ENCODE measurements at places on chromosomes 13 and 19.

DNA sequence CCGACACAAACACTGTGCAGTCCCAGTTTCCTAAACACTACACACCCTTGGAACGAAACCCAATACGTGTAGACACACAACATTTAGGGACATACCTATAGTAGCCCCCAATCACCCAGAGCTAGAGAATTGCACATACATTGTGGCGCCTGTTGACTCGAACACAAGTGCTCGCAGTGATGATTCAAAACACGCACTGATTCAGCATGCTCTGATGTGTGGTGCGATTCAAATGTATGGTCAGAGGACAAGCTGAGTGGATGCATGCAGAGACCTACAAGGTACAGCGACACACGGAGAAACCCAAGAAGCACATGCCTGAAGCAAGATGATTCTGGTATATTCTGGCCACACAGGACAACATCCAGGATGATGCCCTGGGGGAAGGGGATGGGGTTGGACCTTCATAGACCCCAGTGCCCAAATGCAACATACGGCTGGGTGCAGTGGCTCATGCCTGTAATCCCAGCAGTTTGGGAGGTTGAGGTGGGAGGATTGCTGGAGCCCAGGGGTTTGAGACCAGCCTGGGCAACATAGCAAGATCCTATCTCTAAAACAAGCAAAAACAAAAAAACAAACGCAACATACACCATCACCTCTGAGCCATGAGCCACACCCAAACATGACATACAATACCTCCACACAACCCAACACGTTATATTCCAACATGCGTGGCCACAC is 997 bp upstream of the KCNN4 start:
- DNase-seq, result no peak

GRCh38 chr13:18962168-18962734 is 219.4 kb downstream of the TUBA3C start:
- DNase-seq, result no peak

DNA sequence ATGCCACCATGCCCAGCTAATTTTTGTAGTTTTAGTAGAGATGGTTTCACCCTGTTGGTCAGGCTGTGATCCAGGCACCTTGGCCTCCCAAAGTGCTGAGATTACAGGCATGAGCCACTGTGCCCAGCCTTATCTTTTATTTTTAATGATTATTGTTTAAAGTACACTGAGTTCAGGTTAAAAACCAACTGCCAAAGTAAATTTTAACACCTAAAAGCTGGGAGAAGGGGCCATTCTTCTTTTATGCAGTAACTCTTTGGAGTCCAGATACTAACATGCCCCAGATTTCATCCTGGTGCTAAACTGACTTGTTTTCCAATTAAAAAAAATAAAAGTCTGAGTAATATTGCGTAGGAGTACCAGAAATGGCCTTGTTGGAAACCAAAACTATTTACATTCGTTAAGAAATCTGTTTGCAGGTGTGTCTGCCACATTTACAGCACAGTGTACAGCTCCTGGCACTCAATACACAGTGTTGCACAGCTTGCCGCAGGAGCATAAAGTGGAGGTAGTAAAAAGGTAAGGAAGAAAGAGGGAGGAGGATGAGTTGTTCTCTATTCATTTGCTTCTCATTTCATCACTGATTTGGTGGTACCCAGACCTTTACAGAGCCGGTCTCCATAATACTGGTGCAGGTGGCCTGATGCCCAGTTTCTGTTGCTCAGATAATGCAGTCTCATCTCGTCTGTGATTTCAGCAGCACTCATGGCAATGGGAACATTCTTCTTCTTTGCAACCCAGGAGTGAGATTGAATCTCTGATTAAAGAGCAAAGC is 108.9 kb downstream of the PCCA start:
- no peak for DNase-seq

DNA sequence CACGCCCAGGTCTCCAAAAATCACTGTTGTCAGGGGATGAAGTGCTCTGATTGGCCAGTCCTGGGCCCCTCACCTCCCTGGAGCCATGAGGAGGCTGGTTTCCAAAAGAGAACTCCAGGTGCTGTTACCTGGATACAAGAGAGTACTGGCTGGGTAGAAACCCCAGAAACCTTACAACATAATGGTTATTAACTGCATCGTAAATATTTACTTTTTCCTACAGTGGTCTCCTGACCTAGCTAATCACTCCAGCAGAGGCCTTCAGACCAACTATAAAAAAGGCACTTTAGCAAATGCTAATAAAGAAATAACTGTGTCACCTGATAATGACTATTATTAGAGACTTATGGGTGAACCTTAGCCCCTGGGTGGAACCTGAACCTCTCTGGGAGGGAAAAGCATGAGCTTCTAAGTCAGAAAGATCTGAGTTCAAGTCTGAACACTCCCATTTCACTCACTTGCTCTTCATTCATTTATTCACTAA is 1.5 kb upstream of the IGSF23 start:
- no peak for DNase-seq

DNA sequence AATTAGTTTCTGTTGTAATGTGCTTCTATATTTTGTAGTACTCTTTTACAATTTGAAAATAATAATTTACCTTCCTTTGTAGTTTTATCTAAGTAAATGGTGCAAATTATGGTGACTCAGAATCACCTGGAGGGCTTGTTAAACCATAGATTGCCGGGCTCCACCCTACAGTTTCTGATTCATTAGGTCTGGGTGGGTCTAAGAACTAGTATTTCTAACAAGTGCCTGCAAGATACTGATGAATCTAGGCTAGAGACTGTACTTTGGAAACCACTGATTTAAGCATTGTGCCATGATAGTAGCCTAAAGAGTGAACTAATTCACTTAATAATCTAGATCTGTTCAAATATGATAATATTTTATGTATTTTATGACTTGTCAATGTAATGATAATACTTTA is 437.4 kb upstream of the SPRY2 start:
- DNase-seq, result no peak

DNA sequence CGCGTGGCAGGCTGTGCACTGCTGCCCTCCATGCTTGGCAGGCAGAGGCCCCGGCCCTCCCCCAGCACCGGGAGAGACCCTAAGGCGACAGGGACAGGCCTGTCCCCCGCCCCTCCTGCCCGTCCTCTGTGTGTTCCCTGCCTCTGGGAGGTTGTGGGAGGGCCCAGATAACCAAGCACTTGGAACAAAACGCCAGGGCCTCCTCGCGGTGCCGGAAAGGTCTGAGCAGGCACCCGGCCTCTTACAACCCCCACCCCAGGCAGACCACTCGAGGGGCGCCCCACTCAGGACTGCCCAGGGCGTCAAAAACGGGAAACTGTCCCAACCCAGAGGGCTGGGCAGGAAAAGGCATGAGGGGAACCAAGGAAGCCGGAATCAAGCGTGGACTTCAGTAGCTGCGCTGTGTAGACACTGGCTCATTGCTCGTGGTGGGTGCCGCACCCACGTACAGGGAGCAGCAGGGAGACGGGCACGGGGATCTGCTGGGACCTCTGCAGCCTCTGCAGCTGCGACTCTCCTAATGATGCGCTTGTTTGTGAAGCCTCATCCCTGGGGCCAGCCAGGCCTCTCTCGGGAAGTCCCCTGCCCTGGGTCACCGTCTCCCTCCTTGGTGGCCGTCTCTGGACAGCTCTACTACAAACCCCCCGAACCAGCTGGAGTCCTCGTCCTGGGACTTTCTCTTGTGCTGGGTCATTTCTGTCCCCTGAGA is 20.0 kb downstream of the GNA11 start:
- DNase-seq, result no peak

DNA sequence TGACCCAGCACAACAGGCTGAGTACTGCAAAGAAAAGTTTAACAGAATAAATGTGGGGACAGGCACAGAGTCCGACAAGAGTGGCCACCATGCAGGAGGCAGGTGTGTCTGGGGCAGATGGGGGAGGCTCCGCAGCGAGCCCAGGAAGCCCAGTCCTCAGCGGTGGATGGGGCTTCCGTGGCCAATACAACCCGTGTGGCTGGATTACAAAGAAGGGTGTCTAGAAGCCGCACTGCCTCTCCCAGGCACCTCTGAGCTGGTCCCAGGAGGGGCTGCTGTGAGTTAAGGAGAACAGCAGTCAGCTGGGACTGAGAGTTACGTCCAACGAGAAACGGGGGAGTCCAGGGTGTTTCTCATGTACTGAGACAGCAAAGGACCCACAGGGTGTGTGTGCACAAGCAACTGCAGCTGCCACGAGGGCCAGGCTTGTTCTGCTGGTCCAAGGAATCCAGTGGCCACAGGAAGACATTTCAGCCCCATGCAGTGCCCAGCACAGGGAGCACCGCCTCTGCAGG is 70.2 kb downstream of the SPACA7 start:
- DNase-seq, result no peak

GRCh38 chr19:34351382-34351826 is 13.6 kb upstream of the GPI start:
- DNase-seq, result no peak

- DNase-seq, result no peak
Measured at GRCh38 chr19:41933693-41934426, 5.6 kb upstream of the ERFL start.

DNA sequence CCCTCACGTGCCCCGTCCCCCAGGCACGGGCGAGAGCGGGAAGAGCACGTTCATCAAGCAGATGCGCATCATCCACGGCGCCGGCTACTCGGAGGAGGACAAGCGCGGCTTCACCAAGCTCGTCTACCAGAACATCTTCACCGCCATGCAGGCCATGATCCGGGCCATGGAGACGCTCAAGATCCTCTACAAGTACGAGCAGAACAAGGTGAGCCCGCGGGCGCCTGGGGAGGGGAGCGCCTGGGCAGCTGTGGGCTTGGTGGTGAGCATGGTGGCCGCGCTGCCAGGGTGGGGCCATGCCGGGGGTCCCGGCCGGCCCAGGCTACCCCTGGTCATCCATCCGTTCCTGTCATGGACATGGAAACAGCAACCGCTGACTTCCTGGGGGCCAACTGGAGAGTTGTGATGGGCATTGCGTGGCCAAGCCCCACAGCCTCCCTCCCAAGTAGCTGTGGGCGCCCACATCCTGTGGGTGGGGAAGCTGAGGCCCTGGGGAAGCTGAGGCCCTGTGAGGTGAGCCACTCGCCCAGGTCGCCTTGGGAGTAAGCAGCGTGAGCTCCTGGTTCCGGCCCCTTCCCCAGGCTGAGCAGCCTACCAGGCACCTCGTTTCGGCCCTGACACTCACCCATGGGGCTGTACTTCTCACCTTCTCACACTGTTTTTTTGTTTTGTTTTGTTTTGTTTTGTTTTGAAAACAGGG is 16.1 kb downstream of the GNA11 start:
- DNase-seq, result no peak

DNA sequence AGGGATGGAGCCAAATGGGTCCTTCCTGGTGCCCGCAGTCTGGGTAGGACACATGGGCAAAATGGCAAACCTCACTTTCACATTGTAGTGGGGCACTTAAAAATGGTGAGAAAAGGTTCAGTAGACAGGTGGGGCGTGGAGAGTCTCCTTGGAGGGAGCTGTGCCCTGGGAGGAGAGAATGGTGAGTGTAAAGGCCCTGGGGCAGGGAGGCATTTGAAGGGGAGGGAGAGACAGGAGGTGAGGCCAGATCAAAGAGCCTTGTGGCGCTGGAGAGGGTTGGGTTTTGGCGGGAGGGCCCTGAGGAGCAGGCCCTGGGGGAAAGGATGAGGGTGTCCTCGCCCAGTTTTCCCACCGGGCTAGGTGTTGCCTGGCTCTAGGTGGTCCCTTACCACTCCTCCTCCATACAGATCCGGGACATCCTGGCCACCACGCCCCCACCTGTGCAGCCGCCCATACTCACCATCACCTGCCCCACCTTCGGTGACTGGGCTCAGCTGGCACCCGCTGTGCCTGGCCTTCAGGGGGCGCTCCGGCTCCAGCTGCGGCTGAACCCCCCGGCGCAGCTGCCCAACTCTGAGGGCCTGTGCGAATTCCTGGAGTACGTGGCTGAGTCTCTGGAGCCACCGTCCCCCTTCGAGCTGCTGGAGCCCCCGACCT is 6.3 kb downstream of the MAP1S start:
- no peak for DNase-seq

- DNase-seq, result no peak
Measured at GRCh38 chr19:12913011-12913561, 6.0 kb downstream of the SYCE2 start.

- no peak for DNase-seq
Measured at GRCh38 chr19:30744741-30745475, 372.7 kb downstream of the ZNF536 start.

- no peak for DNase-seq
Measured at GRCh38 chr19:49167857-49168409, 10.3 kb downstream of the TRPM4 start.

DNA sequence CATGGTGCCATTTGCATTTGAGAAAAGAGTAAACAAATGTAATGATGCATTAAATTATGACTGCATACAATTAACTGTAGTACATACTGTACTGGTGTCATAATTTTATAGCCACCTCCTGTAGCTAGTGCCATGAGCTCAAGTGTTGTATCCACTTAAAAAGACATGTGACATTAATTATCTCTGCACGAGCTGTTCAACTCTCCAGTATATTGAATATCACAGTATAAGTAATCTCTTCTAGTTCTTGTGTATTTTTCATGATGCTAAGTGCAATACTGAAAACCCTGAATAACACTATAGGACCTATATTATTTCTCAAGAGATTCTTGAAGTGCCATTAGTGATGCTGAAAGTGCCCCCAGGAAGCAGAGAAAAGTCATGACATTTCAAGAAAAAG is 387.3 kb downstream of the PCDH17 start:
- no peak for DNase-seq

DNA sequence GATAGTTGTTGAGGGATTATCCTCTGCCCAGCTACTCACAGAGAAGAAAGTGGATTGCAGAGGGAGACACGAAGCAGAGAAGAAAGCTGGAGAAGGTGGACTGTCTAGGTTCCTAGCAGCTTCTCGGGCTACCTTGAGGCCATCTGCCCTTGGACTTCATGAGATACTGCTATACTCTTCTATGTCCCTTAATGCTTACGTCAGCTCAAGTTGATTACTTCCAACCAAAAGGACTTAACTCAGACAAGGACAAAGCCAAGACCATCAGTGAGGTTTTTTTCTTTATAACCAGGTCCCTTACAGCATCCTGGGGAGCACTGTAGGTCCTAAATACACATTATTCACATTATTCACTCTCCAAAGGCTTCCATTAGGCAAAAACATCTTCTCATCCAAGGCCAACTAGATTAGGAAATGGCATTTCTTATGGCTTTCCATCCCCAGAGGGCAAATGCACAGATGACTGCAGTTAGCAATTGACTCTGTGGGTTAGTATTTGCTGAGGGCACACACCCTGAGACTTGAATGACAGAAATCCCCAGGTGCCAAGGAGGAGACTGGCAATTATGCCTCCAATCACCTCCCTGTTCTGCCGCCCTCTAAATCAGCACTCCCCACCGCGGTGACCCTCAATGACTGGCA is 4.1 kb upstream of the UBE2L5 start:
- no peak for DNase-seq

GRCh38 chr19:1855040-1855827 is 7.0 kb upstream of the REXO1 start:
- peak; percentile 72 for DNase-seq

- DNase-seq, result no peak
Measured at GRCh38 chr13:53121919-53122318, 93.3 kb downstream of the OLFM4 start.

Data from T-helper 2 cell (primary cell).